PC-3 (cell line): ENCODE measurements at places on chromosomes 7 and 10. TPM values are rescaled to one million over a fixed set of nuclear protein-coding genes. Genes with fewer than 3 reads are reported as not detected.

The ANXA8 gene
- total RNA-seq = 0.69 and 1.1 TPM in 2 replicates

The TAS2R41 gene
- not detected in 2 replicates for total RNA-seq

The C10orf105 gene
- not detected in 2 replicates for total RNA-seq

The PHYHIPL gene
- total RNA-seq = not detected in 2 replicates

The AFAP1L2 gene
- total RNA-seq = 0.77 and 0.81 TPM in 2 replicates

DNA sequence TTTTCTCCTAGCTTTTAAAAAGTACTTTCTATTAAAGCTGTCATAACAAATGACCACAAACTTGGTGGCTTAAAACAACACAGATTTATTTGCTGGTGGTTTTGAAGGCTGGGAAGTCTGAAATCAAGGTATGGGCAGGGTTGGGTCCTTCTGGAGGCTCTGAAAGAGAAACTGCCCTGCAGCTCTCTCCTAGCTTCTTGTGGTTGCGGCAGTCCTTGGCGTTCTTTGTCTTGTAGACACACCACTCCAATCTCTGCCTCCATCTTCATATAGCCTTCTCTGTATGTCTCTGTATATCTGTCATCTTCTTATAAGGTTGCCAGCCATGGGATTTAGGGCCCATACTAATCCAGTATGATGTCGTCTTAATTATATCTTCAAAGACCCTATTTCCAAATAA lies 79.4 kb upstream of the PRR15 start:
- no peak for DNase-seq

GRCh38 chr10:76442113-76442512 lies 1010.7 kb downstream of the LRMDA start:
- DNase-seq = no peak

DNA sequence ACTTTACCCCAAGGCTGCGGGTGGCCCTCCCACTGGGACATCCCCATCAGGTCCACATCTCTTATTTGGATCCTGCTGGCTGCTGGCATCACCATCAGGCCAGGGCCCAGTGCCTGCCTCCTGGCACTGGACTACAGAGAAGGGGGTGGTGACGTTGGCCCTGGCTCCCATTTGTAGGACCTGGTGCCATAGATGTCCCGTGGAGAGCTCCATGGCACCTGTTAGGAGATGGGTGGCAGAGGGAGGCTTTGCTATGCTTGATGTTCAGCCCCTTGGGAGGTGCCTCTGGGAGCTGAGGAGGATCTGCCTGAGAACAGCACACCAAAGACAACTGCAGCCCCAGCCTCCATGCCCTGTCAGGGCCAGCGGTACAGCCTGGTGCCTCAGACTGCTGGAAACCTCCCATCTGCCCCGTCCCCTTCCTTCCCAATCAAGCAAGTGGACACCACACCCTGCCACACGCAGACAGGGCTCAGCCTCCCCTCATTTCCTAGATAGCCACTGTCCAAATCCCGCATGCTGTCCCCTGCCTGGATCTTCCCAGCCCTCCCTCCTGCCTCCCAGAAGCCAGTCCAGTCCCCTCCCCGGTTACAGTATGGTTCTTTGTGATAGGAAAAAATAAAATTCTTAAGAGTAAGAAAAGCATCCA lies 230.0 kb upstream of the GRB10 start:
- no peak for DNase-seq

DNA sequence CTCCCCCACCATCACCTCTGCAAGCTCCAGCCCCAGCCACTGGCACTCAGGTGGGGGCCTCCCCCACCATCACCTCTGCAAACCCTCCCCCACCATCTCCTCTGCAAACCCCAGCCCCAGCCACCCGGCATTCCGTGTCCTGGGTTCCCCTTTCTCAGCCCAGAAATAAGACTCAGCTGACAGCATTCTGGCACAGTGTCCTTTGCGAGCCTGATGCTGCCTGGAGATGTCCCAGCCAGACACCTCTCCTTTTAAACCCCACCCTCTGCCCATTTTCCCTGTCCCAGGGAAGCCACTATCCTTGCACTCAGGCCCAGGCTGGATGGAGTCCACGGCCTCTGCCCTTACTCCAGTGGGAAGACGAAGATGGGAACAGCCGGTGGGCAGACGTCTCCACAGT lies 49.8 kb downstream of the ELFN1 start:
- DNase-seq = no peak

DNA sequence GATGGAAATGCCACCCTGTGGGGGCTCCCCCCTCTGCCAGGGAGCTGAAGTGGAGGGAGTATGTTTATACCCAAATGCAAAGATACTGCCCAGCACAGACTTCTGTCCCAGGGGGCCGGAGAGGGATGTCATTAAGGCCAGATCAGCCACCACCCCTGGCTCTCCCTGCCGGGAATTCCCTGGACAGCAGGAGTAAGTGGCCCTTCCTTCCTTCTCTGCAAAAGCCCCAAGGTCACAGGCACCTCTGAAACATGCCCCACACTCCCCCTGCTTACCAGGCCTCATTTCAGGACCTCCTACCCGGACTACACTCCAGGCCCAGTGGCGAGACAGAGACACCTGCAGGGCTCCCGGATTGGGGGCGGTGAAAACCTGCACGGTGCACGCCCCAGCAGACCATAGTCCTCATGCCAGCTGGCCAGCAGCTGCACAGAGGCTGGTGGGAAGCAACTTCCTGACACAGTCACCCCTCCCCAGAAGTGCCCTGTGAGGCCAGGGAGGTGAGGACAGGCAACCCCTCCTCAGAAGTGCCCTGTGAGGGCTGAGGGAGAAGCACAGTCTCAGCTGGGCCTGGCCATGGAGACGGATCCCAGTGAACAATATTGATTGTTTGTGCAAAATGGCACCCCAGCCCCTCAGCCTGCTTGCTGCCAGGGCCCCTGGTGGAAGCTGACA lies 33.0 kb upstream of the RET start:
- no peak for DNase-seq

DNA sequence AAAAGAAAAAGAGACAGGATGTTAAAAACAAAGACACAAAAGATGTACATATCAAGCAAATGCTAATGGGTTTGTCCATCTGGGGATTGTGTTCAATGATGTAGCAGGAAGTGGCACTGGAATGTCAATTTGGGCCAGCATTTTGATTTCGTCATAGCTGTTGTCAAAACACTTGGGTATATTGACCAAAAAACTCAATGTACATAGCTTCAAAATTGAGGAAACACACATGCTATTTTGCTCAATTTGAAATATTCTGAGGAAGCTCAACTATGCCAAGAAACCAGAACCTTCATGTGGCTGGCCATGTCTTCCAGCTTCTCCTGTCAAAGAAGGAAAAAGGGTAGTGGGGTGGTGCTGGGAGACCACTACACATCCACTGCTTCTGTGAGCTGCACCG lies 212.7 kb upstream of the GHITM start:
- DNase-seq = no peak

DNA sequence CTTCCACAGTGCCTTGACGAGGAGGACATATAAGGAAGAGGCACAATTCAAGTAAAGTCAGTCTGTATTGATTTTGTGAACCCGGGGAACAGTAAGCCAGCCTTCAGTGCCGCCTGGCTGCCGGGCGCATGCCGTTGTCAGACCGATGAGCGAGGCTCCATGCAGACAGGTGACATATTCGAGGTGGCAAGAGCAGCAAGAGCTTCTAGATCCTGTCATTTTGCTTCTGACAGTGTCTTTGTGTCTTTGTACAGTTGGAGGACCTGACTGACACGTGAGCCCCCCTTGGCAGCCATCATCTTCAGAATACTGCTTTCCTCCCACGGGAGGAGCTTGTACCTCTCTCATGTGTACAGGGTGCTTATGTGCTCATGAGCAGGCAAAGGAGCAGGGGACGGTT lies 387.5 kb upstream of the GALNT17 start:
- DNase-seq = no peak

- DNase-seq = peak; percentile 67
These were observed 41.2 kb upstream of the VCL start for GRCh38 chr10:73956476-73957359.
